Stimulated activated CD4-positive, alpha-beta T cell treated with anti-CD3 and anti-CD28 coated beads, Interleukin-2, amount 100 ng/mL, for 24 hours (primary cell): ENCODE measurements at places on chromosomes 5 and 9.

DNA sequence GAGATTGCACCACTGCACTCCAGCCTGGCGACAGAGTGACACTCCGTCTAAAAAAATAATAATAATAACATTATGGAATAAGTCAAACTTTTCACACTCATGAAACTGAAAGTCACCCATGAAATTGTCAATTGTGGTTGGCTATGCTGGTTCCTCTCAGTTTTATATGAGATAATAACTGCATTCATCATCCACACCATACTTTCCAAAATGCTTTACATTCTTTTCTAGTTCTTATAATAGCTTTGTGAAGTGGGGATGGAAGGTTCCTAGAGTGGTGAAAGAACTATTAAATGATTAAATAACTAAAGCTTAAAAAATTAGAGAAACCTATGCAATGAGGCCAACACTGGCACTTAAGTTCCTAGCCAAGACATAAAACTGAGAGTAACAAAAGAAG, 12.6 kb upstream of the ASPN start:
- DNase-seq: no peak

GRCh38 chr9:114372921-114373448, 14.8 kb downstream of the AKNA start:
- peak; percentile 78 for DNase-seq

DNA sequence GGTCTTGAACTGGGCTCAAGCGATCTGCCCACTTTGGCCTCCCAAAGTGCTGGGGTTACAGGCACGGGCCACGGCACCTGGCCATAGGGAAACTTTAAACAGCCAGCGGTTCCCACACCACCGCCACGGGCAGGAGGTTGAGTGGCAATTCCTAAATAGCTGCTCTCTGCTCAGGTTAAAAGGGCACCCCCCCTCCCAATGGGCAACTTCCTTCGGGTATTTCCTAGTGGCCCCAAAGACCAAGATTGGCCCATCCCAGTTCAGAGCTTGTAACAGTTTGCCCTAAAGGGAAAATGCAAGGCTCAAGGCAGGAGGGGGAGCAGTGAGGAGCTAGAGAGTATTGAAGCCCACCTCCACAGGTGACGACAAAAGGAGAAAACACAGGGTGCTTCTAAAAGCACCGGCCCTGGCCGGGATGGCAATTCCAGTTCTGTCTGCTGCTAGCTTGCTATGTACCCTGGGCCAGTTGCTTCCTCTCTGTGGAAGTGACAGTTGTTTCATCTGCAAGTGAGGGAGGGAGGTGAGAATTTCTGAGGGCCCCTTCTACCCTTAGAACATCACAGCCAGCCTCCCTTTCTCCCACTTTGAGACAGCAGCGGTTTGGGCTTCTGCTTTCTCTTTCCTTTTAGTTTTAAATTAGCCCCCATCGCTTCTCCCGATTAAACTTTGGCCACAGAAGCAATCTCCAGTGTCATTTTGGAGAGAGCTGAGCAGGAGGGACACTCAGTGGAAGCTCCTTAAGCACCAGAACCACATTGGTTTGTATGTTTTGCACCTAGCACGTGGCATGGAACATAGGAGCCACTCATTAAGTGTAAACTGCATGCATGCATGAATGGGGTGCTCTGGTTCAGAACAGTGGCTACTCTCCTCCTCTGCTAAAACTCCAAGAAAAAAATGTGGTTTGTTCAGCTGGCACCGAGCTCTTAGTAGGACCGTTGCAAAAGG, 17.3 kb upstream of the TNIP1 start:
- DNase-seq: peak; percentile 39

DNA sequence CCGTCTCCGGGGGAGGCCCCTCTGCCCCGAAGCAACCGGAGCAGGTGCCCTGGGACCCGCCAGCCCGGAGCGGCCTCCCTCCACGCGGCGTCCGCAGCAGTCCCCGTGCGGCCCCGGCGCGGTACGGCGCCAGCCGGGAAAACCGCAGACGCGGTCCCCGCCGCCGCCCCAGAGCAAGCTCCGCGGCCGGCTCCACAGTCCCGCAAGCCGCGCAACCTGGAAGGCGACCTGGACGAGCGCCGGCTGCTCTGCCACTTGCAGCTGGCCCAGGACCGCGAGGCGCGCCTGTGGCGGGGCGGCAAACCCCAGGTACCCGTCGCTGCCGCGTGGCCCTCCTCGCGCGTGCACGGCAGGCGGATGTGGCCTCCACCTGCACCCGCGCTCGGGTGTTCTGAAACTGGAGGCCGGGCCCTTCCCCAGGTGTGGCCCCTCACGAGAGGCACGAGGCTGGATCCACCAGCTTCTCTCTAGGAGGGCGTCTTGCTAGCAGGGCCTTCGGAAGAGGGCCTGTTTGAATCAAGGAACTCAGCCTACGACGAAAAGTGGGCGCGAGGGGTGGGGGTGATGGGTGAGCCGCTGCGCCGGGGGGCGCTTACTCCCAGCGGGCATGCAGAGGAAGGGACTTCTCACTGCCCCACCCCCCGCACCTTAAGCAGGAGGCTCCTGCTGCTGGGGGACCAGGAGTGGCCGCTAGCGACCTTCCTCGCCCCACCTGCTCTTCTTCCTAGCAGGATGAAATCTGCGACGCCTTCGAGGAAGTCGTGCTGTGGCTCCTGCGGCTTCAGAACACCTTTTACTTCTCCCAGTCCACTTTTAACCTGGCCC, 602 bp downstream of the CCNI2 start:
- DNase-seq: peak; percentile 56

- no peak for DNase-seq
These were observed 22.1 kb downstream of the FAM170A start for GRCh38 chr5:119651486-119651885.

GRCh38 chr9:16294133-16294770, 576.2 kb downstream of the BNC2 start:
- no peak for DNase-seq

DNA sequence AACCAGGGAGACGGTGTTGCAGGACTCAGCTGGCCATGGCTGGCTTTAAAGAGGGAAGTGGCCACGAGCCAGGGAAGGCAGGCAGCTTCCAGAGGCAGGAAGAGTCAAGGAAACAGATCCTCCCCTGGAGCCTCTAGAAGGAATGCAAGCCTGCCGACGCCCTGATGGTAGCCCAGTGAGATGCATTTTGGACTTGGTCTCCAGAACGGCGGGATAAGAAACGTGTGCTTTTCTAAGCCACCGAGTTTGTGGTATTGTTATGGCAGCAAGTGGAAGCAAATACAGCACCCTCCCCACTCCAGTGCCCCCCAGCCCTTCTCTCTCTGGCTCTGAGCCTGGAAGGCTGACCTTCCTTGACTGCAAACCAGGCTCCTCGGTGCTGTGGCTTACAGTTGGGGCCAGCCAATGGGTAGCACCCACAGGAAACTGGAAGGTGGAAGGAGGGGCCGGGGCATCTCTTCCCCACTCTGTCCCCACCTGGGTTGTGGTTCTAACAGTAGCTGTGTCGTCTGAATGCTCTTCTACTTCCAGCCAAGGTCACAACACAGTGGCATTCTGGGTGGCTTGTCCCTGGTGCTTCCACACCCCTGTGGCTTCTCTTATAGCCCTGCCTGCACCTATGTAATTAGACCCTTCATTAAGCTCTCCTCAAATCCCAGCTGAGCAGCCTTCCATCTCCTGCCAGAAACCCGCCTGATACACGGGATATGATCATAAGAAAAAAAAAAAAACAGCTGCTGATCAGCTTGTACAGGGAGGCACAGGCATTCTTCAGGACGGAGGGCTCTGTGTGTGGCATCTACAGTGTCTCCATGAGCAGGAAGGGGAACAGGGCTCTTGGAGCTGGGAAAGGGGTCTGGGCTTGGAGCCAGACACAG, 29.9 kb upstream of the UNC5A start:
- no peak for DNase-seq

DNA sequence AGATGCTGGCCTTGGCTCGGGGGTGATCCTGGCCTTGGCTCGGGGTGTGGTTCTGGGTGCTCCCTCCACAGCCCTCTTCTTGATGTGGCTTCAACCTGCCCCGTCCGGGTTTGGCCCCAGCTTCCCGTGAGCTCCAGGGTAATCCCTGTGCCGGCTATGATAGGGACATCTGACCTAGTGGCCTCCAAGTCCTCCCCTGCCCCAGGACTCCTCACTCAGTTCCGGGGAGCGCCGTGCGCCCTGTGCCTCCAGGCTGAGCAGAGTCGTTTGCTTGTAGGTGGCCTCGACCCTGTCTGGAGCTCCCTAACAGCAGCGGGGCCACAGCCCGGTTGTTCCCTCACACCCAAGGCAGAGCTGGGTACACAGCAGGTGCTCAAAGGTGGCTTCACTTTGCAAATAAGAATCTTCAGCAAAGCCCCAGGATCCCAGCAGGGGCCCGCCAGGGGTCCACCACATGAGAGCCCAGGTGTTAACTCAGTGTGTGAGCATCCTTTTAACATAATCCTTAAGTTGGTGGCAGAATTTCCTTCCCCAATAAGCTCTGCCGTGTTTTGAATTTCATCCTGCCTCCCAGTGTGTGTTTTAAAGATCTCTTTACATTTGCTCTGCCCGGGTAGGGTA, 32.3 kb upstream of the CEP72 start:
- DNase-seq: no peak

DNA sequence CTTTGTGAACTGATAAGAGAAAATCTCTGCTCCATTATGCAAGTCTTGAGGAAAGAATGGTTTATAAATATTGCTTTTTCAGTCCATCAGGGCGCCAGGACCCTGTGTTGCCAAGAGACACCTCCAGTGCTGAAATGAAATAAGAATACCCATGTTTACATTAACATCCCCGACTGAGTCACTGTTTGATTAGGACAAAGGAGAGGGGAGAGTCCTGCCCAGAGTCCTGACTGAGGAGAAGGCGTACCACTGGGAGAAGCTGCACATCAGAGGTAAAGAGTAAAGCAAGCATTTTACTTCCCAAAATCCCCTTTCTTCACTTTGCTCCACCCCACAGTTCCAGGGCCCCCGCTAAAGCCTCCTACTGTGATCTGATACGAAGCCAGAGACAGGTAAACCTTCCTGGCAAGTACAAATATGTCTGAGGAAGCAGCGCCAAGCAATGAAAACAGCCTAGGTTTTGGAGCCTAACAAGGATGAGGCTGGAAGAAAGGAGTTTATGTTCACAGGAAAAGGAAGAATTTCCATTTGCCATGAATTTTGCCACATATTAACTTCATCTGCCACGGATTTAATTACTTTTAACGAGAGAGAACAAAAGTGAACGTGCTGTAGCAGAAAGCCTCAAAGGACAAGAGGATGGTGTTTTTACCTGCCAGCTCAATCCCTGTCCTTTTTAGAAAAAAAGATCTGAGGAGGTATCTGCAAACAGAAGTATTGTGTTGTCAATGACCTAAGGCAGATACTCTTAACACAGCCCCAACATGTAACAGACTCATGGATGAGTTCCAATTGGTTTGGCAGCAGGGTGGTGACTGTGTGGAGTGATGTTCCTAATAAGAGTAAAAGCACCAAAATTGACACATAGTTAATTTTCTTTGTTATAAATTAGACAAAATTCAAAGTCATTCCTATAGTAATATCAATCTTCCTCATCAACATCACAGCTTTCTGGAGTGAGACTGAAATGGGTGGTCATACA, 209.4 kb upstream of the TLE4 start:
- no peak for DNase-seq

- no peak for DNase-seq
These were observed 211.4 kb downstream of the KIAA0825 start for GRCh38 chr5:94407023-94407422.

DNA sequence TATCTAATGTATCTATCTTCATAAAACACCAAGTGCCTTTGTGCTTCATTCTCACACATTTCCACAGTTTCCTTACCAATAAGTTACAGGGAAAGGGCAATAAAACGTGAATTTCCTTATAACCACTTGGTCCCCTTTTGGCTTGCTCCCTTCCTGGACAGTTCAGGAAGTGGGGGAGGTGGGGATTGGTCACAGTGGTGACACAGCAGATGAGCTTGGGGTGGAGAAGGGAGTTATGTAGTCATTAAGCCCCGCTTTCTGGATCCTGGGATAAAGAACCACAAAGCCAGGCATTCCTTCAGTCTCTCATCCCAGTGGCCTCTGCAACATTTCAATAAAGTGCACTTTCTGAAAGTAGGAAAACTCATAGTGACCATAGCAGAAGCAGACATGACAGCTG, 47.1 kb upstream of the FYB1 start:
- no peak for DNase-seq

DNA sequence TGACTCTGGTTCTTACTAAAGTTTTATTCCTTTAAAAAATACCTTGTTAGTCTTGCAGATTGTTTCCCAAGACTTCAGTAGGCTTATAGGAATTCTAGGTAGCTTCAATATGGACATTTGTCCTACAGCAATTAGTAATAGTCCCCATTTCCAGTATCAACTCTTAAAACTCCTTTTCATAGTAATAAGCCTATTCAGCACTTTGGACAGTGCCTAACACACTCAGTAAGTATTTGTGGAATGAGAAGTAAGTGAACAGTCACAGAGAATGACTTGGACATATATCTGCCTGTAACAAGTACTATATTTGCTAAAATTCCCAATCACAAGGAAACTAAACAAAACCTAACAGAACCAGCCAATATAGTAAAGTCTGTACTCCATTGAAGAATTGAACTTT, 1291.8 kb upstream of the DMAC1 start:
- no peak for DNase-seq

DNA sequence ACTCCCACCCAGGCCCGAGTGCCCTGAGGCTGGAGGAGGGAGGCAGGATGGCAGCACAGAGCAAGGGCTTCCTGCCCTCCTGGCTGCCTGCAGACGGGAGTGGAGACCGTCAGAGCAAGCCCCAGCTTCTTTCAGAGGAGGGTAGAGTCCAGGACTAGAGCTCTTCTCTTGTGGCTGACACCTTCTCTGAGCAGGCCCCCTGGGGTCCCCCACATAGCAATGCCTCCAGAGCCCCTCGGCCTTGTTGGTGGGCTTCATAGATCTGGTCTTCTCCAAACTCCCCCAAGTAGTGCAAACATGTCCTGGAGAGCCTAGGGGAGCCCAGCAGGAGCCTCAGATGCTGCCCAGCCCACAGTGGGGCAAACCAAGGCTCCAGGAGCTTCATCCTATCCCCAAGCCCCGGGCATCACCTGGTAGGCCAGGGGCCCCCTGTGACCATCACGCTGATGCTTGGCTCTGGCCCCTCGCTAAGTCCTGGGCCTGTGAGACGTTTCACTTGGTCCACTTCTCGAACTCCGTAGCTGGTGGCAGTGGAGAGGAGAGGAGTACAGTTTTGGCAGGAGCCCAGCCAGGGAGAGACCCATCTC, 2.0 kb downstream of the MZB1 start:
- DNase-seq: no peak

DNA sequence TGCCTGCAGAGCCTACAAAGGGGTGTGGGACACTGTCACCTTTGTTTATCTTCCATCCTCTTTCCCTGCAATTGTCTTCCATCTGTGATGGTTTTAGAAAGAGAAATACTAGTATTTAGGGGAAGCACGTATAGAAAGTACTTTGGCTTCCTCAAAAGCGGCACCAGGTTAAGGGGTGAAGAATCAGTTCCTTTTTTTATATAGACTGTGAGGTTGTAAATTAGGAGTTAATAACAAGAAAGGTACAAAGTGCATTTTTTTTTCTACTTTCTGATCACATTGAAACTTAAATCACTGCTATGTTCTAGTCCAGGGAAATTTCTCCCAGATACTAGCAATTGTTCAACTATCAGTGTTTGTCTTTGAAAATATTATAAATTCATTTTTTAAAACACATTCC, 219.3 kb downstream of the CEMIP2 start:
- DNase-seq: no peak

GRCh38 chr5:75668445-75668844, 48.8 kb downstream of the POC5 start:
- no peak for DNase-seq
